ENCODE measurements at places on chromosomes 6 and 20. TPM values are rescaled to one million over a fixed set of nuclear protein-coding genes. Genes with fewer than 3 reads are reported as not detected.

GRCh38 chr6:148304976-148305375 lies 37.7 kb upstream of the SASH1 start:
- no peak for DNase-seq

GRCh38 chr6:100320686-100321085 lies 144.0 kb downstream of the SIM1 start:
- DNase-seq: no peak

DNA sequence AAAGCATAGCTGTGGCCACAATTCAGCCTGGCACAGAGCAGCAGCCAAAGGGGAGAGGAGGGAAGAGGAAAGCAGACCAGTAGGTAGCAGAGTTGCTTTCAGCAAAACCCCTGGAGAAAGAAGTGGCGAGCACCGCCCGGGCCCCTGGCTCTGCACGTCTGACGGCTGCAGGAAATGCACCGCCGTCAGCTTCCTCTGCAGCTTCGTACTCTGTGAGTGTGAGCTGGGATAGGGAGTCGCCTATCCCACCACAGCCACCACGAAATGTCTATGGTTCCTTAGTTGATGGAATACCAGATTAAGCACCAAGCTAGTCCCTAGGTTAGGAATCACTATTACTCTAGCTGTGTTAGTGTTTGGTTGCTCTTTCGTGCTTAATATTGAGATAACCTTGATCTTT lies 79.9 kb upstream of the NAA20 start:
- no peak for DNase-seq

- no peak for DNase-seq
Observed at GRCh38 chr6:41748102-41748477, 893 bp upstream of the PGC start.

- DNase-seq: no peak
Observed at GRCh38 chr20:3995067-3995748, 20.1 kb downstream of the RNF24 start.

DNA sequence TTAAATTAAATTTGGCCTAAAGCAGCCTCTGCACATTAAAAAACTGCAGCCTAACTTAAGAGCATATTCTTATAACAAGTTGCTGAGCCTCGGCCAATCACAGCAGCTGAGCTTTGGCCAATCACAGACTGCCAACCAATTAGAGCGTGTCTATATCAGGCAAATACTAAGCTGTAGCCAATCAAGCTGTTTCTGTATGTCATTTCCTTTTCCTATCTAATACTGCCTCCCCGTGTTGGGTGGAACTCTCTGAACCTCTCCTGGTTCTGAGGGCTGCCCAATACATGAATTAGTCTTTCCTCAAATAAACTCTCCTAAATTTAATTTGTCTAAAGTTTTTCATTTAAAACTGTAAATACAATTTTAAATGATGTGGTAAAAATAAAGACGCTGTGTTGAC lies 3.9 kb upstream of the TMEM244 start:
- no peak for DNase-seq

- no peak for DNase-seq
Observed at GRCh38 chr6:170404036-170404435, 97.5 kb downstream of the FAM120B start.

- no peak for DNase-seq
Observed at GRCh38 chr6:91462241-91462640, 875.4 kb upstream of the MAP3K7 start.

- DNase-seq: no peak
Observed at GRCh38 chr6:144321839-144322591, 36.9 kb downstream of the UTRN start.

GRCh38 chr6:42250274-42250931 lies 32.7 kb upstream of the MRPS10 start:
- DNase-seq: no peak

- DNase-seq: no peak
Observed at GRCh38 chr6:120826253-120826652, 508.0 kb downstream of the TBC1D32 start.

DNA sequence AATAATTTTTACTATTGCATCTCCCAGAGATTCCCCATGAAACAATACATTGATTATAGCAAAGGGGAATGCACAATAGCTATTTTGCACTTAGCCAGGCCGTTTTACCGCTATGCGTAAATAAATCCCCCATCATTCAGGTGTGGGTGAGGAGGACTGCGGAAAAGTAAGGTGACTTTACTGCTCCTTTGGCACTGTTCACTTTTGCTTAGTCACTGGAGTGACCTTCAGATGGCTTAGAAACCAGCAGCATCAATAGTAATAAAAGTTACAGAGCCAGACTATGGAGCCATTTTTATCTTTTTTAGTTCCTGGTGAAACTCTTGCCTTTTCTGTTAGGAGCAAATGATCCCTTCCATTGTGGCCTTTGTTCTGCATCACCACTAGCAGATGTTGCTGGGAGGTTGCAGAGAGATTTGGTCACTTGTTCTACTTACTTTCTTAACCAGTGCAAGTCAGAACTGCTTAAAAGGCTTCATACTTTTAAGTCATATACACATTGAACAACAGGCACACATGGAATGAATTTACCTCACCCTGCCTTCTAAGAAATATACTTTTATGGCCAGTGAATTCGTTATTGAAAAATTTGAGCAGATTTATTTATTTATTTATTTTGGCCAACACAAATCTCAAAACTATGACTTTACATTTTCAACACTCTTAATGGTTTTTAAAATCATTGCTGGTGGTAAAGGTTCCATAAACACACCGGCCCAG lies 12.1 kb upstream of the BTBD3 start:
- DNase-seq: no peak

DNA sequence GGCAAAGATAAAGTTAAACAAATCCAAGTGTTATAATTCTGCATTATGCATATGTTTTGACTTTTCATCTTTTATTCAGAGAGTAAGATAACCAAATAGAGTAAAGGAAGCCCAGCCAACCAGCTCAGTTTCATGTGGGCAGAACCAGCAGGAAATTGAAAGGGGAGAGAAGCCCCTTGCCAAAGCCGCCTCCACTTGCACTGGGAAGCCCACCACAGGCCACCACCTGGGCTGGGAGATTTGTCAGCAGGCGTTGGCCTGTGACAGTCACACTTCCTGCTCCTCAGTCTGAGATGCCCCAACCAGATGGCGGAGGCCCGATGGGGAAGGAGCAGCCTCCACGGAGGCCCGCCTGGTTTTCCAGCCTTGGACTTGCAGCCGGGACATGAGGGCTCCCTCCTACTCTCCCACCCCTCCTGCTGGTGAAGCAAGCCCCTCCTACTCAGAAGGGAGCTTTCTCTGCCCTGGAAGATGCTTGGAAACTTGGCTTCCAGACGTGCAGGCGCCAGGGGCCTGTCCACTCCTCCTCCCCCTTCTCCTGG lies 166.8 kb upstream of the SULF2 start:
- no peak for DNase-seq

DNA sequence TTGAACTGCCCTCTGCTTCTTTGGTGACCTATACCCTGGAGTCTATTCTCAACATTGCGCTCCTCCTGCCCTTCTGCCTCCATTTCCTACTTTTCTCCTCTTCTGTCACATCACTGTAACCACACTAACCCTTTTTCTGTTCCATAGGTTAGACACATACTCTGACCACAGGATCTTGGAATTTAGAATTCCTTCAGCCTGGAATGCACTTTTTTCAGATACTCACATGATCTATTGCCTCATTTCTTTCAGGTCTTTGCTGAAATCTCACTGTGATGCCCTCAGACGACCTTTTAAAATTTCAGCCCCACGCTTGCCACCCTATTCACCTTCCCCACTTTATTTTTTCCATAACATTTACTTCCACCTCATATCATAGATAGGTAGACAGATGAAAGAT lies 5.1 kb downstream of the VNN1 start:
- DNase-seq: no peak

Gene DLL1
- total RNA-seq: 13.0 TPM

Gene PPDPF
- total RNA-seq: 793 TPM

Gene OTOR
- not detected for total RNA-seq

Gene DCDC2
- 33.8 TPM for total RNA-seq

Gene TNFRSF6B
- total RNA-seq: 3.2 TPM

Gene BEND3
- total RNA-seq: 5.7 TPM

Gene IPCEF1
- 3.3 TPM for total RNA-seq

Gene ZFP57
- 0.12 TPM for total RNA-seq
